ENCODE measurements at places on chromosomes 11 and 22.

DNA sequence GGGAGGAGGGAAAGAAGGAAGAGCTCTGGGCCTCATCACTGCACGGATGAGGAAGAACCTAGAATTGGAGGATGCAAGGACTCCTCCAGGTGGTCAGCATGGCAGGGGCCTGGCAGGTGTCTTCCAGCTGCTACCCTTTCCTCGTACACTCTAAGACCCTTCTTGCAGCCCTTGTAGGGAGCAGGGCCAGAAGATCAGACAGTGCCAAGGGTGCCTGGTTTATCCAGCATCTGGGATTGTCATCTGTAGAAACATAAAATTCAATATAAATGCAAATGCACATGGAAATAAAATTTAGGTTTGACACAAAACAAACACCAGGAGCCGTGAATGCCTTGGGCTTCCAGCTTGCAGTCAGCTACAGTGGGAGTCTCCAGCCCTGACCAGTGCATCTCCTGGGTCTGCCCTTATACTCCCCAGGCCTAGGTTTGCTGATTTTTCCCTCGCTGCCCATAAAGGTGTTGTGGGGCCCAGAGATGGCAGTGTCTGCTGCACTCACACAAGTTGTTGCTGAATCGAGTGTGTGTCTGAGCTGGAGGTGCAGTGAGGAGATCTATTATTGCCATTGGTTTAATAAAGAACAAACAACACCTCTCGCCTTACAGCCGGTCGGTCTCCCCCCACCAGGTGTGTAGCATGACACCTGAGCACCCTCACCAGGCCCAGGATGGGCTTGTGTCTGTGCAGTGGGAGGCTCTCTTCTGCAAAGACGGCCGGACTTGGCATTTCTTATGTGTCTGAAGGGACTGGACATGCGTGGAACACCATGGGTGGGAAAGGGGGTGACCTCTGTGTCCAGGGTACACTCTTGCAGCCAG, 87.1 kb downstream of the BCR start:
- DNase-seq: no peak

DNA sequence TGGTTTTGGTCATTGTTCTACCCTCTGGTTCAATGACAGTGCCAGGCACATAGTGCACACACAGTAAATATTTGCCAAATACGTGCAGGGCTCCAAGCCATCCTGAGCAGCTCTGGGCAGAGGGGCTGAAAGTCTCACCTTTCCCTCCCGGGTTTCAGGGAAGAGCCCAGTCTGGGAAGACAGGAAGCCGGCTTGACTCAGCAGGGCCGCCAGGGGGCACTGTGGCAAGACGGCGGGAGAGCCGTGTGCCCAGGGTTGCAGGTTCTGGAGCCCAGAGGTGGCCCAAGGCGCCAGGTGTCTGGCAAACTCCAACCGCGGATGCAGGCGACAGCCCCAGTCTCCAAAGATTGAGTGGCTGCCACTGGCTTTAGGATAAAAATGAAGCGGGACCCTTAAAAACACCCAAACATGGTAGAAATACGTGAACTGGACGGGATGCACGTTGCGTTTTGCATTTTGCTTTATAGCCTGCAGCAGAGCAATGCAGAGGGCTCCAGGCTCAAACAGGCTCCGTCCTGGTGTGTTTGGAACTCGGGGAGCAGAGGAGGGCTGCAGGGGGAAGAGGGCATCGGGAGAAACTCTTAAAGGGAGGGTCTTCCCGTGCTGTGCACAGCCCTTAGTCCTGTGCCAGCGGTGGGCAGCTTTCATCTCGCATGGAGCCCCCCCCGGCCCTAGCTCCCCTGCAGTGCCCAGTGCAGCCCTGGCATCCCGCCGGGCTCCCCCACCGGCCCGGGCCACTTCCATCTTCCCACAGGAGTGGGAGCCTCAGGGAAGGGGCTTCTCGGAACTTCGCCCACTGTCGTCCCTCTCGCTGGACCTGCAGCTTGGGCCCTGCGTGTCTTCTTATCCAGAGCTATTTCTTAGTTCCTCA, 10.7 kb downstream of the KRTAP5-5 start:
- DNase-seq: no peak

DNA sequence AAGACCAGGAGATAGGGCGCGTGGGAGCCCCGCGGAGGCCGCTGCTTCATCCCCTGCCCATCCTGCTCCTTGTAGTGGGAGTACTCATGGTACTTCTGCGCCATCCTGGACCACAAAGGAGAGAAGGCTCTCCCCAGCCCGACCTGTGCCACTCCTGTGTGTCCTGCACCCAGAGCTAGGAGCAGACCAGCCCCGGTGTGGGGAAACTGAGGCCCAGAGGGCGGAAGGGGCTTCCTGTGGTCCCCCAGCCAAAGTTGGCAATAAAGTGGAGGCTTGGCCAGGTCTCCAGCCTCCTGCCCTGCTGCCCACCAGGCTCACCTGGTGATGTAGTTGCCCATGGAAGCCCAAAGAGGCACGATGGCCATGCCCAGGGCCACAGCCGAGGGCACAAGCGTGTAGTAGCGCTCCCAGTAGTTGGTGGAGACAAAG, 4.7 kb downstream of the UNC93B1 start:
- no peak for DNase-seq

DNA sequence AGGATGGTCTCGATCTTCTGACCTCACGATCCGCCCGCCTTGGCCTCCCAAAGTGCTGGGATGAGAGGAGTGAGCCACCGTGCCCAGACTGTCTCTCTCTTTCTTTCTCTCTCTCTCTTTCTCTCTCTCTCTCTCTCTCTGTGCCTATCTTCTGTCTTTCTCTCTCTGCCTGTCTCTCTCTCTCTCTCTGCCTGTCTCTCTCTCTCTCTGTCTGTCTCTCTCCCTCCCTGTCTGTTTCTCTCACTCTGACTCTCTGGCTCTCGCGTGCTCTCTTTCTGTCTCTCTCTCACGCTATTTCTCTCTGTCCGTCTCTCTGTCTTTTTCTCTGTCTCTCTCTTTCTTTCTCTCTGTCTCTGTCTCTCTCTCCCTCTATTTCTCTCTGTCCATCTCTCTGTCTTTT, 3911.2 kb upstream of the OR11H1 start:
- no peak for DNase-seq

DNA sequence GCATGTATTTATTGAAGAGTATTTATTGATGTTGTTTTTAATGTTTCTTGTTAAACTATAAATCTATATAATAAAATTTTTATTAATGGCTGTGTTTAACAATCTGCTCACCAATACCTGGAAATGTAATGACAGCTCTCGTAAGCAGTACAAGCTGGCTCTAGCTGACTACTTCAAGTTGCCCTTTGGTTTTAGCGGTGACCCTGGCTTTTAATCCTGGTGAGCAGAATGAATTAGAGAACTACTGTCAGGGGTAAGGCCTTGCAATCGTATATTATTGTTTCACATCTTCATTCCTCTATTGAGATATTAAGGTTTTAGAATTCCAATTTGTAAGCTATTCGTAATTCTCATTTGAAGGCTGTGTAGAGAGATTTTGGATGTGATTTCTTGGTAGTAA, 372.2 kb downstream of the METTL15 start:
- DNase-seq: no peak

GRCh38 chr11:115222218-115222862, 281.9 kb downstream of the CADM1 start:
- DNase-seq: no peak

DNA sequence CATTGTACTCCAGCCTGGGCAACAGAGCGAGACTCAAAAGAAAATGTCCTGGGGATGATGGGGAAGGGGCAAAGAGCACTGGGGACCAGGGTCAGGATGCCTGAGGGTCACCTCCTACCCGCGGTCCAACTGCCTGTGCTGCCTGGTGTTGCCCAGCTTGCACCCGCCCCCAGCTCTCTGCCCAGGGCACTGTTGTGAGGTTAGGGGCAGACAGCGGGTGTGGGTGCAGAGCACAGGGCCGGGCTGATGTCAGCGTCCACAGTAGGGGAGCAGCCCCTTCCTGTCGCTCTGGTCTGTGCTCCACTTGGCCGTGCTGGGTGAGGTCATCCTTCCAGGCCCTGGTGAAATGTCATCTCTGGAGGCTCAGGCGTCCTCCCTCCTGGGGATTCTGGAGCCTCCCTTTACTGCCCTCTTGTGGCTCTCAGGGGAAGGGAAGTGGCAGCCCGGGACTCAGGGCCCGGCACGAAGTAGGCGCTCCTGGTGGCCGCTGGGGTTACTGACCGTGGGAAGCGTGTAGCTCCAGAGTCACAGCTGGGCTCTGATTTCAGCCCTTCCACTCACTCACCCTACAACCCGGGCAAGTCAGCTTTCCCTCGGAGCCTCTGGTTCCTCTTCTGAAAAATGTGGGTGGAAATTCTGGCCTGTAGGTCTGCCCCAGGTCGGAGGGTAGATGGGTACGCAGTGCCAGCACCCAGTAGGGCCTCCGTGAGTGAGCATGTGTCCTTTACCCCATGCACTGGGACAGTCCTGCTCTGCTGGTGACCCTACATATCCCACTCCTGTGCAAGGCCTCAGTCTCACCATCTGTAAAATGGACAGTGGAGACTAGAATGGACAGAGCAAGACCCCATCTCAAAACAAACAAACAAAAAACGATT, 17.3 kb upstream of the PRR5 start:
- peak; percentile 76 for DNase-seq

DNA sequence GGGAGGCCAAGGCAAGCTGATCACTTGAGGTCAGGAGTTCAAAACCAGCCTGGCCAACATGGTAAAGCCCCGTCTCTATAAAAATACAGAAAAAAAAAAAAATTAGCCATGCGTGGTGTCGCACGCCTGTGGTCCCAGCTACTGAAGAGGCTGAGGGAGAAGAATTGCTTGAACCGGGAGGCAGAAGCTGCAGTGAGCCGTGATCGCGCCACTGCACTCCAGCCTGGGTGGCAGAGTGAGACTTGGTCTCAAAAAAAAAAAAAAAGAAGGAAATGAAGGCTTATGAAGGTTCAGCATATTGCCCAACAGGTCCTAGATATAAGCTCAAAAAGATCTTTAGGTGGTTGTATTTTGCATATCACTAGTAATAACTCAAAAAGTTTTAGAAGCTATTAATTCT, 10.2 kb downstream of the ATL3 start:
- no peak for DNase-seq

- no peak for DNase-seq
These were observed 3.7 kb upstream of the SIK2 start for GRCh38 chr11:111598559-111598958.

DNA sequence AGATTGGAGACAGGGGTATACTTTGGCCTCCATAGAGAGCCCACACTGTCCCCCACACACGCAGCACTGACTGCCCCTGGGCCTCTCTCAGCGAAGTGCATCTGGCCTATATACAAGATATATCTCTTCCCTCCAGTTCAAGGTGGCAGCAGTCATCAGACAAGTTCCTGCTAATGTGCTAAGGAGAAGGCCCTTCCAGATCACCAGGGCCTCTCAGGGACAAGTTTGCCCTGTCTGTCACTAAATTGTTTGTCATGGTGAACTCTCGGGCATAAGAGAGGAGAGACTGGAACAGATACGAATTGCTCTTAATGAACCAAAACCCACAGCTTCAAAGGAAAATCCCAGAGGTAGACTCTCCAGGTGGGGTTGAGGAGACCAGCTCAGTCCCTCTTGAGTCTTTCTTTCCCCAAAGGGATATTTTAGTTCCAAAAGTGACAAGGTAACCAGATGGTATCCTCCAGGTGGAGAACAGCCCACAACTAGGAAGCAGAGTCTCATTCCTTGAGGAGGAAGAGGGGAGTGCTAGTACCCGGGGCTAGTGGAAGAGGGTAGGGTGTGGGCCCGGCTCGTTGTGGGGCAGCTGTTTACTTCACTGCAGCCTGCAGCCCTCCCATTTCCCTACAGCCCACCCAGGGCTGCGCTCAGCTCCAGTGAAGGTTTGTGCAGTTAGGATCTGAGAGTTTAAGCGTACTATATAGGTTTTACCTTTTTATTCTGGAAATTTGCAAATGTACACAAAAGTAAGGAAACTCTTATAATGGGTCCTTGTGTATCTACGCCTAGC, 2.2 kb upstream of the SLC35C1 start:
- DNase-seq: no peak

- DNase-seq: no peak
These were observed 57.5 kb downstream of the GRK3 start for GRCh38 chr22:25621986-25622385.

GRCh38 chr11:97722721-97723120, 1298.0 kb upstream of the CNTN5 start:
- no peak for DNase-seq

DNA sequence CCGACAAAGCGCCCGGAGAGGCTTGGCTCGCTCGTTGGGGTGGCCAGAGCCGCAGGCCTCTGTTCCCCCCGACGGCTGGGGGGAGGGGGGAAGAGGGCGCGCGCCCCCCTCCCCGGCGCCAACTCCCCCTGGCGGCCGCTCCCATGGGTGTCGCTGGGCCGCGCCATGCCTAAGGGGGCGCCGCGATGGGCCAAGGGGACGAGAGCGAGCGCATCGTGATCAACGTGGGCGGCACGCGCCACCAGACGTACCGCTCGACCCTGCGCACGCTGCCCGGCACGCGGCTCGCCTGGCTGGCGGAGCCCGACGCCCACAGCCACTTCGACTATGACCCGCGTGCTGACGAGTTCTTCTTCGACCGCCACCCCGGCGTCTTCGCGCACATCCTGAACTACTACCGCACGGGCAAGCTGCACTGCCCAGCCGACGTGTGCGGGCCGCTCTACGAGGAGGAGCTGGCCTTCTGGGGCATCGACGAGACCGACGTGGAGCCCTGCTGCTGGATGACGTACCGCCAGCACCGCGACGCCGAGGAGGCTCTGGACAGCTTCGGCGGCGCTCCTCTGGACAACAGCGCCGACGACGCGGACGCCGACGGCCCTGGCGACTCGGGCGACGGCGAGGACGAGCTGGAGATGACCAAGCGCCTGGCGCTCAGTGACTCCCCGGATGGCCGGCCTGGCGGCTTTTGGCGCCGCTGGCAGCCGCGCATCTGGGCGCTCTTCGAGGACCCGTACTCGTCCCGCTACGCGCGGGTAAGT, 1.4 kb downstream of the KCNC1 start:
- no peak for DNase-seq

DNA sequence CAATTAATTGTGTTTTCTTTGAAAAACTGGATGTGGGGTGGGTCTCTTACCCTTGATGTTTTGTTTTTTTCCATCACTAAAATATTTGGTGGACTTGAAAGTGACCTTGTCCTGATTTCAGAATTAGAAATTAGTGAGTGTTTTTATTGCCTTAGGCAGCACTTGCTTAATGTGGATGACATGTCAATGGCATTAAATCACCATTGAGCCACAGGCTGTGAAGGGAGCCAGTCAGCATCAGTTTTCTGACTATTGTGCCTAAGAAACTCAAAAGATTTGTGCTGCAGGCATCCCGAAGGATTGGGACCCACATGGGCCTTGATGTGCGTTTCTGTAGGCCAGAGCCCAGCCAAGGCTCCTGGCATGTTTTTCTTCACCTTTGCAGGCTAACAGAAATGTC, 53.8 kb downstream of the SWAP70 start:
- no peak for DNase-seq

- no peak for DNase-seq
These were observed 8.9 kb downstream of the TTC17 start for GRCh38 chr11:43367382-43368178.

GRCh38 chr11:5705688-5706087, 16.1 kb downstream of the TRIM22 start:
- DNase-seq: no peak

GRCh38 chr22:45335021-45335818, 25.5 kb downstream of the FAM118A start:
- no peak for DNase-seq

- no peak for DNase-seq
These were observed 617.4 kb downstream of the CNTN5 start for GRCh38 chr11:99638073-99638553.

GRCh38 chr11:63840356-63841060, 1.6 kb downstream of the MARK2 start:
- DNase-seq: peak; percentile 17

GRCh38 chr11:11995601-11996000, 12.8 kb downstream of the DKK3 start:
- no peak for DNase-seq

Measured in naive thymus-derived CD4-positive, alpha-beta T cell (primary cell).